ENCODE measurements at places on chromosomes 11 and 22.
A peak's percentile ranks its signal among the peaks of the same experiment; 100 is the strongest.

DNA sequence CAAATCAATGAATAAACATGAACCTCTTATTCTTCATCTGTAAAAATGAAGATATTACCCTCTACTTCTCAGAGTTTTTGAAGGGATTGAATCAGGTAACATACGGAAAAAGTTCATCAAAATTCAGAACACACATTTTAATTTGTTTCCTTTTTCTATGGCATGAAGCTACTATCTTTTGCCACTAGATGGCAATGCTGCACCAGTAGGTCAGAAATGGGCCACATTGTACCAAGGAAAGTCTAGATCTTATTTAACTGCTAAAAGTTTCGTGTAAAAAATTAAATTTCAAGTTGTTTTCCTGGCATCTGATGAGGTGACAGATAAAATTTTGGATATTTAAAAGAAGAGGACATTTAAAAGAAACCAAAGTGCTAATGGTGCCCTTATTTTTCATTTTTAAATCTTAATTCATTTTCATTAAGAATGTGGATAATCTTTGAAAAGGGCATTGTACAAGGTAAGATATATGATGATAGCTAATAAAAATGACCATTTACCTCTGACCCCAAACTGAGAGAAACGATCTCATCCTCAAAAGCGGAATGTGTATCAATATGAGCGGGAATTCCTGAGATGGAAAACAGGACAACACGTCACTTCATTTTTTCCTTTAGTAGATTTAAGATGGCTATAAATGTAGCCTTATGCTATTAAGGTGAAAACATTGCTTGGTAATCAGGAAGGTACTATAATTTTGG, 16.1 kb downstream of the ALKBH8 start:
- no peak for DNase-seq

DNA sequence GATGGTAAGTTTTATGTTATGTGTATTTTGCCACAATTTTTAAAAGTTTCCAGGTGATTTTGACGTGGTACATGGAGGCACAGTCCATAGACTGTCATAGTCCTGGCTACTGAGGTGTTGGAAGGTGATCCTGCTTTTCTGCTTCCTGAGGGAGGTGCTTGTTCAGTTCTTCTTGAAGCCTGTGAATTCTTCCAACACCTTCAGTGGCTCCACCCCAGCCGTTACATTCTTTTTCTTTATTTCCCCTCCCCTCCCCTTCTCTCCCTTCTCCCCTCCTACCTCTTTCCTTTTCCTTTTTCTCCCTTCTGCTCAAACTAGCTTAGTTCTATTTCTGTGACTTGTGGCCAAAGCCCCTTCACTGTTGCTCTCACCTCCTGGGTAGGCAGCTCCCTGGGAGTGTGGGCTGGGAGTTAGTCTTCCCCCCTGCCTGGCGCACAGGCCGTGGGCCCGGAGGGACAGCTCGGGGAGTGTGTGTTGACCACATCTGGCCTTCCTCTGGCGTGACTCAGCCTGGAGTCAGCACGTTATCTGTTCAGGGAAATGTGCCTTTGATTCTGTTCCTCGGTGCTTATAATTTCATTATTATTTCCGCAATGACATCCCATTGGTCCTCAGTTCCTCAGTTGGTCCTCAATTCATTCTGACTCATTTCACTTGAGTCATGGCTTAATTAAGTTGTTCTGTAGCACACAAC, 566.2 kb downstream of the TBC1D22A start:
- no peak for DNase-seq

GRCh38 chr11:100925935-100926334, 203.7 kb downstream of the PGR start:
- no peak for DNase-seq

DNA sequence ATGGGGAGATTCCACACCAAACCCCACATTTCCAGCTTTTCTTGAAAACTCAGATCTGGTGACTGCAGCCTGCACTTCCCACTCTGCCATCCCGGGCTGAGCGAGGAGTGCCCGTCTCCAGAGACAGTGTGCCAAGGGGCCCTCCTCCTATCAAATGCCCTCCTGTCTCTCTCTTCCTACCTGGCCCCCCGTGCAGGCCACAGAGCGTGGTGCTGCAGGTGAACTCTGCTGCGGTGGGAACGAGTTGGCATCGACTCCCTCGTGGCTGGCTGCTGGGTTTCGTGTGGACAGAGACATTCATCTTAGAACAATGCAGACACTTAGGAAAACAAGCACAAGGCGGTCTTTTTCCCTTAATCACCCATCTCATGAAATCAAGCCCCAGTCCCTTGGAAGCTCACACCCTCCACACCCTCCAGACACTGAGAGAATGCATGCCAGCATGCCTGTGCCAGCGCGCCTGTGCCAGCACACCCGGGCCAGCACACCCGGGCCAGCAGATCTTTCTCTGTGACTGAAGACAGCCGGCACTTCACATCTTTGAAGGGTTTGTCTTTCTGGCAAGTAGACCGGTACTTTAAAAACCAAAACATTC, 65.0 kb downstream of the PARVB start:
- DNase-seq: no peak

GRCh38 chr11:2196970-2197770, 25.6 kb upstream of the TH start:
- DNase-seq: peak; percentile 24

- no peak for DNase-seq
These were observed 91.7 kb upstream of the E2F8 start for GRCh38 chr11:19332476-19332875.

GRCh38 chr11:14645985-14646900, 2.6 kb downstream of the PDE3B start:
- no peak for DNase-seq

DNA sequence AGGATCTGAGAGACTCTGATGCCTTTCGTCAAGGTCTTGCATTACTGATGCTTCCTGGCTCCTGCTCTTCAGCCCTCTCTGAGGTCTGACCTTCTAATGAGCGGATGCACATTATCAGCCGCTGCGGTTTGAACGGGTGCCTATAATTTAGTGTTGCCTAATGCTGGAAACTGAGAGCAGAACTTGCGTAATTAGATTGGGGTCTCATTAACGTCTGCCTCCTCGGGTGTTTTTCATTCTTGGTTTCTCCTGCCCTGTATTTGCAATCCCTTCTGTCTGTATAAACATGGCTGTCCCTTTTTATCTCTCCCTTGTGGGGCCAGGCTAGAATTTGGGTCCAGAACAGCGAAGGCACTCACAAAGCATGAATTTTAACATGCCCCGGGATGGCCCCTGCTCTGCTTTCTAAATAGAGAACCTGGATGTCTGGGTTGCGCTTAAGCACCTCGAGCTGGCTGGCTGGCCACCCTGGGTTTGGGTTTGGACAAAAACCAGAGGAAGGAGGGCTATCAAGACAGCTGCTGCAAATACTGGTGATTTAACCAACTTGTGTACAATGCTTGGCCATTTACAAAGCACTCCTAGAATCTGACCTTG, 118.6 kb downstream of the TIMP3 start:
- no peak for DNase-seq

DNA sequence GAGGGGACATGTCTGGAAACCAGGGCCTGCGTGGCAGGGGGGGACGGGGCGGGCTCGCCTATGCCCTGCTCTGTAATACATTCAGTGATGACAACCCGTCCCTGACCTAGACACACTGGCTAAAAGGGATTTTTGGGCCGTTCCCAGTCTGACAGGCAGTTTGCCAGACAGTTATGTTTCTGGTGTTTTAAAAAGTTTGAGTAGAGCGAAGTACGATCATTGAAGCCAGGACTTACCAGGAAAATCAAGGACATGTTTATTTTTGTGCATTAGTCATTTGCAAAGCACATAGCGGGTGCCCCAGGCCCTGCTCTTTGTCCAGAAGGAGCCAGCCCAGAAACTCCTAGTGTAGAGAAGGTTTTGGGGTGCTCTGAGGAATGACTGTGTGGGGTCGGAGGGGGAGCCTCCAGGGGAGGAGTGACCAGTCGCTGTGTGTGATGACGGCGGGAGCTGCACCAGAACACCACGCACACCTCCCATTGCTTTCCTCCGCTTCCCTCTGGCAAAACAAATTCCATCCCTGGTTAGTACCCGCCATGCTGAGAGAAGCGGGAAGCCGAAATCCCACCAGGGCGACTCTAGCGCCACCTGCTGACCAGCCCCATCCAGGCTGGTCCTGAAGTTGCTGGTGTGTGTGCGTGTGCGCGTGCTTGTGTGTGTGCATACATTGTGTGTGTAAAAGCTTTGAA, 50.8 kb downstream of the FBLN1 start:
- peak; percentile 49 for DNase-seq

GRCh38 chr11:61370349-61371005, 8.3 kb downstream of the TMEM138 start:
- DNase-seq: no peak

GRCh38 chr11:63536669-63537292, at the start of gene PLAAT4:
Gene PLAAT4, plus strand, starts transcription at chr11:63536808. Its CDS starts 61 bp downstream, at chr11:63536869.
- DNase-seq: peak; percentile 23

DNA sequence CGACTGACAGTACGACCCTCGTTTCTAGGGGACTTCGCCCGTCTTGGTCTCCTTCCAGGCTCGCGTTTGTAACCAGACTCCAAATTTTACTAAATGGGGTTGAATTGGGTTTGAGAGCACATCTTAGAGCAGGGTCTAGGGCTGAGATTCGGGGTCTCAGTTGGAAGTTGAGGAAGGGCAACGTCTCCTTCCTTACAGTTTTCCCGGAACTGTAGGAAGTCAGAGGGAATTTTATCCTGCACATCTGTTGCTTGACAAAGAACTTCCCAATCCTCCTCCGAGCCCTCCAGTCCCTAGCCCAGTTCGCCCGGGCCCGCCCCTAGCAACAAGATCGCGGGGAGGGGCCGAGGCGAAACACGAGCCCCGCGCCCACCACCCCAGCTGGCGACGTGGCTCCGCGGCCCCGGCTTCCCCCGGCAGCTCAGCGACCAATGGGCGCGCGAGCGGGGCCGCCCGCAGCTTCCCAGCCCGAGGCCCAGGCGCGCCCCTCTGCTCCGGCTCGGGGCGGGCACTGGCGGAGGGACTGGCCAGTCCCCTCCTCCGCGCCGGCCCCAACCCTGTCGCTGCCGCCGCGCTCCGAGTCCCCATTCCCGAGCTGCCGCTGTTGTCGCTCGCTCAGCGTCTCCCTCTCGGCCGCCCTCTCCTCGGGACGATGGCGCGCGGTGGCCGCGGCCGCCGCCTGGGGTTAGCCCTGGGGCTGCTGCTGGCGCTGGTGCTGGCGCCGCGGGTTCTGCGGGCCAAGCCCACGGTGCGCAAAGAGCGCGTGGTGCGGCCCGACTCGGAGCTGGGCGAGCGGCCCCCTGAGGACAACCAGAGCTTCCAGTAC, at the start of gene RCN1:
Gene RCN1 (plus strand): TSS at position 530 of the 826 bp plus-strand sequence. CDS start 123 bp downstream, at position 653.
- no peak for DNase-seq

DNA sequence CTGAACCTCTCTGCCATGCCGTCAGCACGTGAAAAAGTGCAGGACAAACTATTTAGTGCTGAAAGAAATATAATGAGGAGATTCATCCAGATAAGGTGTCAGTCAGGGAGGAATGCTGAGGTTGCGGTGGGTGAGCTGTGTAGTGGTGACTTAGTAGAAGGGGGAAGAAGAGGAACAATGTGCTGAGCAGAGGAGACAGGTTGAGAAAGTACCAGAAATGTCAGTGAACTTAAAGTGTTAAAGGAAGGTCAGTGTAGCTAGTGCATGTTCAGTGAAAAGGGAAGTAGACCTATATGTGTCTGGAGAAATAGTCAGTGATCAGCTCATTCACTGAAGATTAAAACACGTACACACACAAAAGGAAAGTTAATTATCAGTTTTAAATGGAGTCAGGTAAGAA, 237.6 kb upstream of the CCDC179 start:
- no peak for DNase-seq

GRCh38 chr22:36856121-36856791, 4.5 kb upstream of the NCF4 start:
- DNase-seq: peak; percentile 69

DNA sequence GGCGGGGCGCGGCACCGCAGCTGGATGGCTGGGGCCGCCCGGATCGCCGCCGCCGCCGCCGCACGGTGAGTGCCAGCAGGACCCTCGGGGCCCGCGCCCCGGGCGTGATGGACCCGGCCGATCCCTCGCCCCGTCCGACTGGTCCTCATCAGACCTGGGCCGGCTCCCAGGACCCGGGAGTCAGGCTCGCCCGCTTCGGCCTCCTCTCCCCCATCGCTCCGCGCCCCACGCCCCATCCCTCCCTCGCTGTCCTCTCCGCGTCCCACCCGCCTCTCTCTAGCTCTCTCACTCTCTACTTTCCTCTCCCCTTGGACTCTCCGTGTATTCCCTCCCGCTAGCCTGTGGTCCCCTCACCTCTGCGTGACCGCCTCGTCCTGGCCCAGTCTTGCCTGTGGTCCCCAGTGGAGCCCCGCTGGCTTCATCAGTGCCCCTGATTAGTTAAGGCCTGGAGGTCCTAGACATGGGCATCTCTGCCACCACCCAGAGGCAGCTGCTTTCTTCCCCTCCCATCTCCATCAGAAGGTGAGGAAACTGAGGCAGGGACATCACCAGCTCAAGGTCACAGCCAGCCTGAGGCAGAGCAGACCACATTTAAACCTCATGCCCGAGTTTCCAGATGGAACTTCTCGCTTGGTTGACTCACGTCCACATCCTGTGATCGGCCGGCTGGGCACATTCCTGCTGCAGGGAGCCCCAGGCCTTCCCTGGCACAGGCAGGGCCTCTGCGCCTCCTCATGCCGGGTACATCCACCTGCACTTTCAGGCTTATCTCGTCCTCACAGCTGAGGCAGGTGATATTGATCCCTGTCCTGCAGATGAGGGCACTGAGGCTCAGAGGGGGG, 429 bp downstream of the SLC39A13 start:
- no peak for DNase-seq

GRCh38 chr11:122337704-122338103, 221.7 kb upstream of the BLID start:
- no peak for DNase-seq

DNA sequence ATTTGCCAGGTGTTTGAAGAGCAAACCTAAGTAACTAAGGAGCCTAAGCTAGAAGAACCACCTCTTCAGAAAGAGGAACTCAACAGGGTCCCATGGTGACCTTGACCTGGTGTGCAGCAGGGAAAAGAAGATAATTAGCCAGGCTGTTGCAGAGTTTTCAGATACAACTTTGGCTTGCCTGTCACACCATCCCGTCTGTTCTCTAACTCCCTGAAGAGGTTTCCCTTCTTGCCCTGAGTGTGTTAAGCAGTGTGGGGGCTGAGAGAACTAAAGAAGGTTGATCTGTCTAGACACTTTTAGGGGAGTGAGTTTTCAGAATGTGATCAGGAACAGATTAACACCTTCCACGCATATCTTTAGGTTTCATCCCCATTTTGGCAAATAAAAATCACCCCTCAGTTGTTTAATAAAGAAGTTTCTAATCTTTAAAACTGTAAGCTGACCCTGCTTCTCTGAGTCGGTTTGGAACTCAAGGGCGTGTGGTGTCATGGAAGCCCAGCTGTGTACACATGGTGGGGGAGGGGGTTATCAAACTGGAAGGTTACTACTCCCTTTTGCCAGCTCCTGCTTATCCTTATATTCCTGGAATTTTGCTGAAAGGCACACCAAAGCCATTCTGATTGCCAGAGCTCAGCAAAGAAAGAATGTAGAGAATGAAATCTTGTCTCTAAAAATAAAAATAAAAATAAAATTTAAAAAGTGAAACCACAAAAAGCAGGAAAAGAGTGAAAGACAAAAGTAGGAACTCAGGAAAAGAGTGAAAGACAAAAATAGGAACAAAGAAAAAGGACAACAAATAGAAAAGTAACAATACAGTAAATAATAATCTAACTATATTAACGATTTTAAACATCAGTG, 70.2 kb downstream of the DBX1 start:
- no peak for DNase-seq

All from NCI-H2107 (cell line).